ENCODE measurements at places on chromosomes 13 and 19. TPM values are rescaled to one million over a fixed set of nuclear protein-coding genes. Genes with fewer than 3 reads are reported as not detected.
A peak's percentile ranks its signal among the peaks of the same experiment; 100 is the strongest.

- no peak for DNase-seq
Observed at GRCh38 chr13:48194379-48194754, 38.6 kb upstream of the ITM2B start.

DNA sequence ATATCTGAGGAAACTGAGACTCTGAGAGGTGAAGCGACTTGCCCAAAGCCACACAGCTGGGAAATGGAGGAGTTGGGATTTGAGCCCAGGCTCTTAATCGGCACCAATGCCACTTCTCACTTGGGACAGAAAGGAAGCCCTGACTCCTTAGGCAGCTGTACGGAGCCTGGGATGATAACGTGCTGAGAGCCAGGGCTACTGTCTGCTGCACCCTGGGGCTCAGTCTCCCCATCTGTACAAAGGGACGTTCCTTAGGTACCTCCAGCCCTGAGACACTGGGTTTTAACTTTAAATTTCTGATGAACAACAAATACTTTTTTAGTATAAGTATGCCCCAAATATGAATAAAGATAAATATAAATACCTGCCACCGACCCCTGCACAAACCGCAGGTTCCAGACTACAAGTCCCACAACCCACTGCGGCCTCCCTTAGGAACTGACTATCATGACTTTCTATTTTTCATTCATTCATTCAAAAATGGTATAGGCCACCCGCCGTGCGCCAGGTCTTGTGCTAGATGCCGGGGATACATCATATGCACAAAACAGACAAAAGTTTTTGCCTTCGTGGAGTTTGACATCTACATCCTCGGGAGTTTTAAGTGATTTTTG, 776 bp upstream of the NCLN start:
- peak; percentile 86 for DNase-seq

DNA sequence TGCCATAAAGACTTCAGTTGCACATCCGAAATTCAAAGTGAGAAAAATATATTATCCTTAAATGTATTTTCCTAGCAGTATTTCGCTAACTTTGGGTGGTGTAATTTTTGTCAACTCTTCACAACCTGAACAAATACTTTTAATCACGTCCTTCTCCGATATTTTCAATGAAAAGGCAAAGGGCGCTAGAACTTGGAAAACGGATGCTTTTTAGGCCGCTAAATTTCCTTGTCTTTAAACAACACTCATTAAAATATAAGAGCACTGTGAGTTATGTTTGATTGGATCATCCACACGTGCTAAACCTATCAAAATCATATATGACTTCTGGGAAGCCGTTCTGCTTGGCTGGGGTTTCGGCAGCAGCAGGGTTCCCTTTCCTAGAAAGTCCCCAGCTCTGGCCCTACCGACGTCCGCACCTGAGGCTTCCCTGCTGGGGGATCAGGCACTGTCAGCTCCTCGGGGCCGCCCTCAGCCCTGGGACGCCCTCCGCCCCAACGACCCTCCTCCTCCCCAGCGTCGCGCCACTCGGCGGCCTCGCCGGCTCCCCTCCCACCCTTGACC, 462 bp upstream of the MPHOSPH8 start:
- no peak for DNase-seq

DNA sequence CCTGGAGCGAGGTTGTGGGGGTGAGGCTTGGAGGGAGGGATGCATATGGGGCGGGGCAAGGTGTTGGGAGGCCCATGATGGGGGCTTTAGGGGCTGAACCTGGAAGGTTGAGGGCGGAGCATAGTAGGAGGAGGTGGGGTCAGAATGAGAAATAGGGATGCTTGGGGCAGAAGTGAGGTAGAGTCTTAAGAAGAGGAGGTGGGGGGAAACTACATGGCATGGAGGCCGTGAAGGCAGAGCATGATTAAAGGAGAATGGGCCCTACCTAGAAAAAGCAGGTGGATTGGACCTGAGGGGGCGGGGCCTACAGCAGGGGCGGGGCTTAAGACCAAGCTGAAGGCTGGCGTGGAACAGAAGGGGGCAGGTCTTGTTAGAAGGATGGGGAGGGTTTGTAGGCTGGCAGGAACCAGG, 799 bp downstream of the NR1H2 start:
- no peak for DNase-seq

DNA sequence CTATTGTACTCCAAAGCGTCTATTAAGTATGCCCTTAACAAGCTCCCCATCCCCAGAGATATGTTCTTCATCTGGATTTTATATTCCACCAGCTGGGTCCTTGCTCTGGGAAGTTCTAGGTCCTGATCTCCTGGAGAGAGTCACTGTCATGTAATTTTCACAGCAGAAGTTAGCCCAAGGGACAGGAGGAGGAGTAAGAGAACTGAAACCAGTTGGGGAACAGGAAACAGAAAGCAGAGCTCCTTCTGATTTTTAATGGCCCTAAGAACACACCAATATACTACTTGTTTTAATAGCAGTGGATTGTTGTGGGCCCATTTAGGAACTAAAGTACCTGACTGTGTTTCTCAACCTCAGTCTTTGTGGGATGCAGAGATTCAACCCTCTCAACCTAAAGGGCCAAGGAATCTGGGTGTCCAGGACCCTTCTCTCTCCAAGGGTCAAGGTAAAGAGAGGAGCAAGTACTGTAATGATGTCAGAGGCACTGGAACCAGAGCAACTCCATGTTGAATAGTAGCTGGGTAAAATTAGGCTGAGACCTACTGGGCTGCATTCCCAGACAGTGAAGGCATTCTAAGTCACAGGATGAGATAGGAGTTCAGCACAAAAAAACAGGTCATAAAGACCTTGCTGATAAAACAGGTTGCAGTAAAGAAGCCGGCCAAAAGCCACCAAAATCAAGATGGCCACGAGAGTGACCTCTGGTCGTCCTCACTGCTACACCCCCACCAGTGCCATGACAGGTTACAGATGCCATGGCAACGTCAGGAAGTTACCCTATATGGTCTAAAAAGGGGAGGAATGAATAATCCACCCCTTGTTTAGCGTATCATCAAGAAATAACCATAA, 8.1 kb upstream of the FPR3 start:
- no peak for DNase-seq

- peak; percentile 5 for DNase-seq
Observed at GRCh38 chr19:29484876-29485275, 40.9 kb upstream of the VSTM2B start.

- no peak for DNase-seq
Observed at GRCh38 chr13:22128441-22129408, 457.9 kb downstream of the FGF9 start.

The SIX5 gene
- total RNA-seq: 20.7 TPM

GRCh38 chr19:48283908-48284307, 14.0 kb downstream of the ZNF114 start:
- DNase-seq: no peak

The ZNF69 gene
- 2.7 TPM for total RNA-seq

DNA sequence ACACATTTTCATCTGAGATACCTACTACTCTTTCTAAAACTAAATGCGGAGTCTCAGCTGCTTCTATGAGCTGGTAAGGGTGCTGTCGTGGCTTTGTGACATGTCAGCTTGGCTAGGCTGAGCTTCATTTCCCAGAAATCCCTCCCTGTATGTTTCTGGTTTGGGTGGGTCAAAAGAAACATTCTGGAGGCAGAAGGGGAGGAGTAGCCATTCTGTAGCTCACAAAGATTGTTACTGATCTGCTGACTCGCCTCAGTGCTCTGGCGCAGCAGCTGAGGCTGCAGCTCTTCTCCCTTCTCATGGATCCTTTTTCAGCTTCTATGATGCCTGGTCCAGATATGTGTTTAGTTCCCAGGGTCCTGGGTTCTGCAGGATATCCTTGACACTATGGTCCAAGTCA, 114.7 kb downstream of the RAP2A start:
- DNase-seq: no peak

DNA sequence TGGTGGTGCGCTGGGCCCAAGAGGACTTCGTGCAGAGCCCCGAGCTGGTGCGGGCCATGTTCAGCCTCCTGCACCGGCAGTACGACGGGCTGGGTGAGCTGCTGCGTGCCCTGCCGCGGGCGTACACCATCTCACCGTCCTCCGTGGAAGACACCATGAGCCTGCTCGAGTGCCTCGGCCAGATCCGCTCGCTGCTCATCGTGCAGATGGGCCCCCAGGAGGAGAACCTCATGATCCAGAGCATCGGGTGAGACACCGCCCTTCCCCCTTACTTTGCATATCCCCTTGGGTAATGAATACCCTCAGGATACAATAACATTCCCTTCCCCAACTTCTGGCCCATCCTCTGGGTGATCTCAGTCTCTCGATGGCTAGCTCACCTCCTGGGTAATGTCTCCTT, 60.9 kb downstream of the RYR1 start:
- no peak for DNase-seq

The SLITRK6 gene
- 0.11 TPM for total RNA-seq

- no peak for DNase-seq
Observed at GRCh38 chr19:28605501-28606268, 607.3 kb downstream of the UQCRFS1 start.

The DAND5 gene
- total RNA-seq: 11.4 TPM

- no peak for DNase-seq
Observed at GRCh38 chr13:112704308-112705145, 14.7 kb downstream of the ATP11A start.

The ZNF580 gene
- total RNA-seq: 29.0 TPM

- no peak for DNase-seq
Observed at GRCh38 chr13:112450904-112451240, 74.7 kb downstream of the SPACA7 start.

- DNase-seq: peak; percentile 87
Observed at GRCh38 chr19:47729799-47730520, 15.4 kb upstream of the NOP53 start.

The LINGO3 gene
- total RNA-seq: not detected

The CCL25 gene
- not detected for total RNA-seq

GRCh38 chr13:109288151-109288709, 498.2 kb downstream of the IRS2 start:
- no peak for DNase-seq

GRCh38 chr19:38451629-38452028, 18.1 kb downstream of the RYR1 start:
- DNase-seq: no peak

DNA sequence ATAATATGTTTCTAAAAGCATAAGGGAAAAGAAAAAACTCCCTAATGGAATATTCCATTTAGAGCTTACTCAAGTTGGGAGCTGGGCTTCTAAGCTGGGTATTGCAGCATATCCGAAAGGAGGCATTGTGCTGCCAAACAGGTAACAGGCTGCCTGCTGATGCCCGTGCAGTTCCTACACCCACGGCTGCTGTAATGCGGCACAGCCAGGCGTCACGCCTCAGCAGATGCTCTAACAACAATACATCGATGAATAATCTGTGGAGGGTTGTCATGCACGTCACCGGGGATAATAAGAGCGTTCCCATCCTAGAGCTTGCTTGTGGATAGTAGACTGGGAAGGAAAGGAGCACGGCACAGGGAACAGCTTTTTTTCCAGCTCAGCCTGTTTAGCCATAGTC, 1582.1 kb upstream of the SLC10A2 start:
- no peak for DNase-seq

The KIR2DL1 gene
- not detected for total RNA-seq

DNA sequence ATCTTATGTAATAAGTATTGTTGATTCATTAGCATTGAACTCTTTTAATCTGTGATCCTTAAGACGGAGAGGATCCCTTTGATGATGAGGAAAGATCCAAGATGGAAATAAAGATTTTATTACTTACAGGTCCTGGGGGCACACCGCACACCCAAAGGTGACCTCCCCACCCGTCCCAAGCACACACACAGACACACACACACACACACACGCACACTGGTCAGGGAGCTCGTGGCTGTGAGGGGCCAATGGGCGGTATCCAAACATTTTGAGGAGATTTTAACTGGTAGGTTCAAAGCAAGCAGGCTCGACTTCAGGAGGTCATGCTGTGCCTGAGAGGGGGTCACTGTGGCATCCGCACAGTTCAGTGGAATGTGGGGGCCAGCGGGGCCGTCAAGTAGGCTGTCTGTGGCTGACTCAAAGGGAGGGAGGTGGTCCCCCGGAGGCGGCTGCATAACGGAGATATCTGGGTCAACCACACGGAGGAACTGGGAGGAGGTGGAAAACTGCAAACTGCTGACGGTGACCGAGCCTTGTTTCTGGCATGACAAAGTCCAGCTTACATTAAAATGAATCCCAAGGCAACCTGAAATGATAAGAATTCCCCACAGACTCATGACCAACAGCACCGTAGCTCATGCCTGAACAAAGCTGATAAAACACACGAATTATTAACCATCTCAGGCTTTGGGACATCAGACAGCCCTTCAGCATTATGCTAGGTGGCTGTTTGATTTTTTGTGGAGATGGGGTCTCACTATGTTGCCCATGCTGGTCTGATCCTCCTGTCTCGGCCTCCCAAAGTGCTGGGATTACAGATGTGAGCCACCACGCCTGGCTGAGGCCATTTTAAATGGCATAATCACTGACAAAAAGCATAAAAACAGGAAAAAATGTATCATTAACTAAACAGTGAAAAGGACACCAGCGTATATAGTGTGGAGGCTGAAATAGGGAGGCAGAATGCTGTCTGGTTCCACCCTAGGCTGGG, 20.9 kb upstream of the SIGLEC11 start:
- DNase-seq: no peak

DNA sequence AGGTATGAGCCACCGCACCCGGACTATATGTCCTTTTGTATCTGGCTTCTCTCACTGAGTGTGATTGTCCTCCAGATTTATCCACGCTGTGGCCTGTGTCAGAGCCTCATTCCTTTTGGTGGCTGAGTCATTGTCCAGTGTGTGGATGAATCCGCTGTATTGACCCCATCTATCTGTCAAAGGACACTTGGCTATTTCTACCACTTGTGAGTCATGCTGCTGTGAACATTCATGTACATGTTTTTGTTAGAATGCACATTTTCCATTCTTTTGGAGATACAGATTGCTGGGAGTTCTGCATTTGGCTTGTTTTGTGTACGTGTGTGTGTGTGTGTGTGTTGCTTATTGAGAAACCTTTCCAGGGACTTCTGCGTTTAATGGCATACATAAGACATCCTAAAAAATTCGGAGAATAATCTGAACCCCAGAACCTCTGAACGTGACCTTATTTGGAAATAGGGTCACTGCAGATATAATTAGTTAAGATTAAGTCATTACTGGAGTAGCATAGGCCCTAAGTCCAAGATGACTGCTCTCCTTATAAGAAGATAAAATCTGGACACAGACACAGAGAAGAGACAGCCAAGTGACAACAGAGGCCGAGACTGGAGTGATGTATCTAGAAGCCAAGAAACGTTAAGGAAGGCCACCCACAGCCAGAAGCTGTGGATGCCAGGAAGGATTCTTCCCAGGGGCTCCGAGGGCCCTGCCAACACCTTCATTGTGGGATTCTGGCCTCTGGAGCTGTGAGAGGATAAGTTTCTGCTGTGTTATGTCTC, 4.9 kb upstream of the GIPC3 start:
- no peak for DNase-seq

GRCh38 chr19:1843646-1844394, 4.5 kb downstream of the REXO1 start:
- DNase-seq: no peak

GRCh38 chr19:29329460-29330134, 116.6 kb upstream of the UQCRFS1 start:
- no peak for DNase-seq
